ENCODE measurements at places on chromosomes 4 and X.

GRCh38 chr4:72112514-72113156, 80.8 kb downstream of the NPFFR2 start:
- DNase-seq = no peak

DNA sequence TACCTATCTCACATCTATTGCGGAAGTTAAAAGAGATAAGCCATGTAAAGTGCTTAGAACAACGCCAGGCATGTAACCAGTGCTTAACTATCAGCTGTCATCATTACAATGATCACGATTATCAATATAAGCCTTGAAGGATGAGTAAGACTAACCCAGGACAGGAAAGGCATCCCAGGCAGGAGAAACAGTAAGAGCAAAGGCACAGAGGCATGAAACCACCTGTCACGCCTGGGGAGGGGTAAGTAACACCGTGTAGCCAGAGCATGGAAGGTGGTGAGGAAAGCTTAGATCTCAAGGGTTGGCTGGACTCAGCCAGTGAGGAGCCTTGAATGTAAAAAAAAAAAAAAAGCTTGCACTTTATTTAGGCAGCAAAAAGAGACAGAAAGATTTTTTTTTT, 71.7 kb upstream of the NOCT start:
- DNase-seq = no peak

GRCh38 chr4:89658701-89659024, 178.3 kb downstream of the SNCA start:
- DNase-seq = no peak

- DNase-seq = no peak
Measured at GRCh38 chrX:151679798-151680402, 15.4 kb upstream of the PRRG3 start.

GRCh38 chr4:56197387-56197786, 189.9 kb downstream of the AASDH start:
- DNase-seq = no peak

- DNase-seq = no peak
Measured at GRCh38 chrX:56763556-56764152, 34.6 kb downstream of the NBDY start.

- no peak for DNase-seq
Measured at GRCh38 chrX:9785944-9786797, at the start of gene SHROOM2. Gene SHROOM2, plus strand, starts transcription at chrX:9786429. Its CDS starts 117 bp downstream, at chrX:9786546.

DNA sequence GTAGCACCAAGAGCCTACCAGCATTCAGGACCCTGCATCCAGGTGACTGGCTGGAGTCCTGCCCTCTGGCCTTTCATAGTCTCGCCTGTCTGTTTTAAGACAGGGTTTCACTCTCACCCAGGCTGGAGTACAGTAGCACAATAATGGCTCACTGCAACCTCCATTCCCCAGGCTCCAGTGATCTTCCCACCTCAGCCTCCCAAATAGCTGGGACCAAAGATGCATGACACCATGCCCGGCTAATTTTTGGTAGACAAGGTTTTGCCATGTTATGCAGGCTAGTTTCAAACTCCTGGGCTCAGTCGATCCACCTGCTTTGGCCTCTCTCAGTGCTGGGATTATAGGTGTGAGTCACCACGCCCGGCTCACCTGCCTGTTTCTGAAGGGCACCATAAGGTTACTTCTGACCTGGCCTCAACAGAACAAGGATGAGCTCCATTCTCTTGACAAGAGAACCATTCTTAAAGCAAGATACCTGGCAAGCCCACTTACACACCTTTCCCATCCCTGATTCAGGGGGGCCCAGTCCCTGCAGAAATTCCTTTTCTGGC, 6.7 kb downstream of the RPS4X start:
- DNase-seq = no peak

DNA sequence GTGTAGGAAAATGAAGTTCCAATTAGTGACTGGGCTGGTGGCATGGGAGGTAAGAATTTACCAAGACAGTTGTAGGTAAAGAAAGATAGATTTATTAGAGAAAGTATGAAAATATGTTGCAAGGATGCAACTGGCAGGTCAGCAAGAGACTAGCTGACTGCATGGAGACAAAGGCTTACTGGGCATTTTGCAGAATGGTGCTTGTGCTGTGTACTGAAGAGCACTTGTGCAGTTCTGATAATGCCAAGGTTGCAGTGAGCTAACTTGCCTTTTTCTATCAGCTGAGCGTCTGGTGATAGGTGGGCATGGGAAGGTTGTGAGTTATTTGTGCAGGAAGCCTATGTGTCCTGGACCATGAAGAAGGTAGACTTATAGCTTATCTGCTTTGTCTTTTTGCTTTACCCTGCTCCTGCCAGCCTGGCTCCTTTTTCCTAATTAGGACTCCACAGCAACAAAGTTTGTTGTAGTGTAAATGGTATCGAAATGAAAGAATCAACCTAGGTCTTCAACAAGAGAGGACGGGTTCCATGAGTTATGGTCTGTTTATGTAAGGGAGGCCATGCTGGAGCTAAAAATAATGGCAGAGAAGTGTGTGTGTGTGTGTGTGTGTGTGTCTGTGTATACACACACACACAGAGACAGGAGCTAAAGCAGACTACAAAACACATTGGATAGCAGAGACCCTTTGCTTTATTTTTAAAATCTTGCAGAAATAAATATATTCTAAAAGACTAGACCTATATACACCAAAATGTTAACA, 15.0 kb downstream of the BST1 start:
- DNase-seq = no peak

DNA sequence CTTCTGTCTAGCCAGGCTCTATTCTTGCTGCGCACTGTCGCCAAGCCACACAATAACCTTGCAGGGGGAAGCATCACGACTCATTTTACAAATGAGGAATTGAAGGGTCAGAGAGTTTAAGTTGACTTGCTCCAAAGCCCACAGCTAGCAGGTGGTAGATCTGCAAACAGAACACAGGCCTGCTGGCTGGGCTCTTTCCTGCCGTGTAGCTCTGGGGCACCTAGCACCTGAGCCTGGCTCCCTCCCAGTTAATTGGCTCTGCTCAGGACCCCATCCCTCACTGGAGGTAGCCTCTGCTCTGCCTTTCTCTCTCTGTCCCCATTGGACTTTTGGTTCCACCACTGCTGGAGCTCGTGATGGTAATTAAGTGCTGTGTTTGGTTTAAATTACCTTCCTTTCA, 98.5 kb downstream of the NSUN7 start:
- DNase-seq = no peak

- DNase-seq = no peak
Measured at GRCh38 chrX:140439476-140439875, 65.4 kb downstream of the SOX3 start.

GRCh38 chr4:57943682-57944081, 833.5 kb upstream of the IGFBP7 start:
- no peak for DNase-seq

GRCh38 chr4:168509786-168510185, 12.9 kb downstream of the PALLD start:
- peak; percentile 86 for DNase-seq

DNA sequence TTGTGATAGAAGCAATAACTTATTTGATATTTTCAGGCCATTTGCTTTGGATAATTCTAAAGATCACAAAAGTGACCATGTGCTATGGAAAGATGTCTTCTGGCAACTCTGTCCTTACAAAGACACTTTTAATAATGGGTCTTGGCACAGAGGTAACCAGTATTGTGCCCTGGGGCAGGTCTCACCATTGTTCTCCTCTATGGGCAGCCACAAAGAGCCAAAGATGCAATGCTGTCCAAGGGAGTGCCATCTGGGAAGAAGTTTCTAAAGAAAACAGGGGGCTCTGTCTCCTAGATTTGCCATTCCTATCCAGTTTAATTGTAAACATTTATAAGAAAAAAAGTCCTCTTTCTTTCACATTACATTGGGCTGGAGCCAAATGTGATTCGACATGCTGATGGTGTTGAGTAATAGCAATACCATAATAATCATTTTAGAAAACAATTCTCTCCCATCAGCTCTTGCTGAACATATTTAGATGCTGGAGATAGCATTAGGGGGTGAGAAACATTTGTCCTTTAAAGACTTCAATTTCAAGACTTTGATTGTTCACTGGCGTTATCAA, 179.9 kb downstream of the KIT start:
- DNase-seq = no peak

DNA sequence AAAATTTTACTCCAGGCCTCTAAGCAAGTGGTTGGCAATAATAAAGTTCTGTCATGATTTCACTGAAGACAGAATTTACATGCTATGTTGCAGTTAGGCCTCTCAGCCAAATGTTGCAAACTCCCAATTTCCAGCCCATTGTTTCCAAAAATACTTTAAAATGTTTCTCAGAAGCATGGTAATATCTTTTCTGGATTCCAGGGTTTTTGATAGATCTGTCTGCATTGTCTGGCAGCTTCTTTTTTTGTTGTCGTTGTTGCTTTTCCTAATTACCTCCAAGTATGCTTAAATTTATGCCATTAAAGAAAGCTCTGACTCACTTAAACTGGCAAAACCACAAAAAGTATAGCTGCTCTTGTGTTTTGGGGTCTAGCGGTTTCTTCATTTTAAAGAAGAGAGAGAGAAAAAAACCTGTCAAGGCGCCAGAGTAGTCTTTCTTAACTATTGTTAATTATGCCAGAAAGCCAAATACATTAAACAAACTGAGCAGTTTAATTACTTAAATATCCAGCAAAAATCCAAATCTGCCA, 97.0 kb downstream of the AGTR2 start:
- no peak for DNase-seq

- DNase-seq = no peak
Measured at GRCh38 chrX:31547416-31547815, 475.6 kb upstream of the FTHL17 start.

GRCh38 chrX:22748093-22748999, 251.4 kb upstream of the DDX53 start:
- DNase-seq = peak; percentile 4

DNA sequence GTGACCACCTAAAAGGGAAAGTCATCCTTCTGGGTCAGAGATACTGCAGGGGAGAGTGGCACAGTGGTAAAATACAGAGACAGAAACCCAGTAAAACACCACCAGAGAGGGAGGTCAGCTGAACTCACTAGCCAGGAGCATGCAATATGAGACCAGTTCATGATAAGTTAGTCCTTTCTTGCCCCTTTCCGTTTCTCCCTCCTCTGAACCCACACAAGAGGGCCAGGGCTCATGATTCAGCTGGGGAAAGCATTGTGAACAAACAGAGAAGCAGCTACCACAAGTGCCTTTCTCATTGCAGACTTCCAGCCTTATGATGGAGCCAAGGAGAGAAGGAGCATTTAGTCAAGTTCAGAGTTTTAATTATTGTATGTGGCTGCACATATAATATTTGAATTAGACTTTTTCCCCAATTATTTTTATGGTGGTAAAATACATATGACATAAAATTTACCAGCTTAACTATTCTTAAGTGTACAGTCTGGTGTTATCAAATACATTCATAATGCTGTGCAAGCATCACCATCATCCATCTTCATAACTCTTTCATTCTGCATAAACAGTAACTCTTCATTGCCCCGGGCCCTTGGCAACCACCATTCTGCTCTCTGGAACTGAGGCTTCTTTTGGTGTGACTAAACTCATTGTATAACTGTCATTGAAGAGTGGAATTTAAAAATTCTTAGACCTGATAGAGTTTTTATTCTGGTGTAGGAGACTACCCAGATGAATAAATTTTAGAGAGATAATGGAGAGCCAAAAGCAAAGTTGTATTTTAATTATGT, 114.6 kb downstream of the DDIT4L start:
- no peak for DNase-seq

GRCh38 chr4:128574706-128575105, 234.8 kb upstream of the JADE1 start:
- no peak for DNase-seq

DNA sequence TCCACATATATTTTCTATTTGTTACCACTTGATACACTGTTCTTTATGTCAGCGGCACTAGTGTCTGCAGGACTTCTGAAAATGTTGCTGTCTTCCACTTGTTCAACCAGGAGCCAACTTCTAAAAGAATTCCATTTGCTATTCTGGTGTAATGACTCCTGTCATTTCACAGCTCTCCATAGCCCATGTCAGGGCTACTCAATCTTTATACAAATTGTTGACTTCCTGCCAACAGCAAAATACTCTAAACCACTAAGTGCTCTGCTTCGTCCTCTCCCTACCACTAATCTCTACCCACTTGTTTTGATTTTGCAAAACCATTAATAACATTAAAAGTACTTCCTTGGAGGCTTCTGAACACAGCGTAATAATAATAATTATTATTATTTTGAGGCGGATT, 7.2 kb downstream of the CTSO start:
- DNase-seq = no peak

- no peak for DNase-seq
Measured at GRCh38 chrX:112820364-112821268, 20.0 kb downstream of the AMOT start.

DNA sequence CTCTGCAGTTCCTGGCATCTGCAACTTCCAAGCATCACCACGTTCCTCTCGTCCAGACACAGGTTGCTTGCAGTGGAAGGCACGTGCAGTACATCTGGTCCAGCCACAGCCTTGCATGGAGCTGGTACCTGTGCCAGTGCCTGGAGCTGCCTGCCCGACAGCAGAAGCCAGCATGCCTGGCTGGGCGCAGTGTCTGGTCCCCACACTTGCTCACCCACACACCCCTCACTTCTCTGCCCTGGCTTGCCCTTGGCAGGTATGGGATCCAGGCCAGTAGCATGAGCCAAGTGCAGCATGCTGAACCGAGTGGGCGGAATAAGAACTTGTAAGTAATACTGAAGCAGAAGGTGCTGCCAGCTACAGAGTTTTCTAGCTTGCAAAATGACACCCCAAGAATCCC, 39.9 kb downstream of the SH3BGRL start:
- DNase-seq = no peak

GRCh38 chr4:148052448-148052847, 320.6 kb downstream of the ARHGAP10 start:
- no peak for DNase-seq

DNA sequence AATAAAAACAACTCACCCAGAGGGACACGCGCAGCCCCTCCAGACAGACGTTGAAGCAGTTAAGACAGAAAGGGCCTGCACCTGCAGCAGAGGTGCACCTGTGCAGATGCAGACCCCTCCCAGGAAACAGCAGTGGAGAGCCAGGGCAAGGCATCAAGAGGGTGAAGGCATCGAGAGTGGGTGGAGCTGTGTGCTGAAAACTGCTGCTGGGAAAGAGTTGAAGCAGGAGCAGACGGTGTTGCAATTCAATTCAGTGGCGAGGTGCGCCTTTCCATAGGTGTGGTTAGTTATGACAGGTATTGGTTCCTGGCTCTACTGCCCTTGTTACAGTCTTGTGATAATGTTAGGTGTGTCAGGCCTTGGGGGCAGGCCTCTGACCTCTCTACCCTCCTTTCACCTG, 16.7 kb downstream of the LETM1 start:
- no peak for DNase-seq

- DNase-seq = no peak
Measured at GRCh38 chr4:41331224-41331623, 74.5 kb downstream of the UCHL1 start.

DNA sequence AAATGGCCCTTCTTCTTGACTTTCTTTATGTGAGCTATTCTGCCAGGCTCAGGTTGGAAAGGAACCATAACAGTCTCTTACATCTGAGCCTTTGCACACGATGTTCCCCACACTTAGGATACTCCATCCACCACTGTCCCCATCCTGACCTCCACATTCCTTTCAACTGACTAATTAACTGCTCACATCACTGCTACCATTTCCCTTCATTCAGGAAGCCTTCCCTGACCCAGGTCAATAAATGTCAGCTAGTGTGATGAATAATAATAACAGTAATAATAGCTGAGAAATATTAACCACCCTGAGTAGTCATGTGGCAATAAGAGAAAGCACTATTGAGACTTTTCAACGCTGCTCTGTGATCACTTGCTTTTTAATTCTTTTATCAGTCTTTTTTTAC, 291.7 kb downstream of the KCNIP4 start:
- no peak for DNase-seq
